ENCODE measurements at places on chromosomes 7 and 10. TPM values are rescaled to one million over a fixed set of nuclear protein-coding genes. Genes with fewer than 3 reads are reported as not detected.

CYP2C19 gene
- total RNA-seq, result not detected

WDFY4 gene
- not detected for total RNA-seq

DNA sequence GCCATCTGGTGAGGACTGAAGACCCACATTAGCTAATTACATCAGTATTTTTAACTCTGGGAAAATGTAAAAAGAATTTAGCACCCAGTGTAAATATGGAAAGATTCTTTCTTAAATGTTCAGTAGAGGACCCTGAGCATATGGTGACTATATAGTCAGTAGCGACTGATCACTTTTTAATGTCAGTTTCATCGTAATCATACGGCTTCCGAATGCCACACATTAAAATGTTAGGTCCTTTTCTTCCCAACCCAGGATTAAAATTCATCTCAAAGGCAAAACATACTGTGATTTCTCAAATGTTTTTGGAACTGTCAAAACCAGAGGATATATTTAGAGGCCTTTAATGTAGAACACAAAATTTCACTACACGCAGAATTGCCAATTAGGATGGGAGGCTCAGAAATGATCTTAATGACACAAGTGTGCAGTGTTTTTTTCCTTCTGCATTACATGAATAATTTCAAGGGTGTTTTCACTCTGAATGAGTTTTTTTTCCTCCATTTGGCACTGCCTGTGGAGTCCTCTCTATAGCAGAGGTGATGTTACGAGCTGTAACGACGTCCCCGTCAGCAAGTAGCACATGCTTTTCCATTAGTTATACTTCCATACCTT lies 382.7 kb downstream of the PAXIP1 start:
- no peak for DNase-seq

DNA sequence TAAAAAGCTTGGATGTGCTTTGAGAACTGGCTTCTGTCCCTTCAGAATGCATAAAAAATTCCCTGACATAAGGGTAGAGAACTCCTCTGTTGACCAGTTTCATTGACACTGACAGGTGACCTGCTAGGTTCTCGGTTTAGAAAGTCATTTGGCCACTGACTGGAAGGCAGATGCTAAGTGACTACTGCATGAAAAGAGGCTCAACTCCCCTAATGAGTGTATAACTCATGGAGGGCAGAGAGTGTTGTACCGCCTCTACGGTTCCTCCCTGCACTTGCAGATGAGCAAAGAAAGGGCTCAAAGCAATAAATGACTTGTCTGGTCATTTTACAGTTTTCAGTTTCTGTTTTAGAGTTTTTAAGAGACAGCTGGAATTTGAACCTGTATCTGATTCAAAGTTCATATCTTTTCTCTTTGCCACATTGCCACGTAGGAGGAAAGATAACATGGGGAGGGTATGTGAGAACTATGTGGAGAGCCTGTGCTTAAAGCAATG lies 2.9 kb upstream of the FGL2 start:
- DNase-seq, result no peak

- DNase-seq, result no peak
Observed at GRCh38 chr10:79115302-79115701, 46.5 kb downstream of the ZMIZ1 start.

Measured in SK-MEL-5 (cell line).